ENCODE measurements at places on chromosomes 7 and 10.

DNA sequence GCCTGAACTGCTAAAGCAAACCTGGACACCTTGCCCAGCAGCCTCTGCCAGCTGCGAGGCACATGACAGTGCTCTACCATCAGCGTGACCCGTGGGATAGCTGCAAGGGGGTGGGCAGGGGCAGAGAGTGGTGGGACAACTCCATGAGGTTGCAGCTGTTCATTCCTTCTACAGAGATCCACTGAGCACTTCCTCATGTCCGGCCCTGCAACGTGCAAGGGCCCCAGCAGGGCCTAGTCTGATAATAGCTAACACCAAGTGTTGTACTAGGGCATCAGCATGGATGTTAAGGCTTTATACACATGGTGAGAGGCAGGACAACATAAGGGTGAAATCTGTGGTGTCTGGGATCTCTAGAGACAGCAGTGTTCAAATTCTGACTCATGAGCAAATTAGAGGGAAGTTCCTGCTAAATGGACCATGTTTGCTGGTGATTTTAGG is 14.3 kb downstream of the NOD1 start:
- no peak for DNase-seq

DNA sequence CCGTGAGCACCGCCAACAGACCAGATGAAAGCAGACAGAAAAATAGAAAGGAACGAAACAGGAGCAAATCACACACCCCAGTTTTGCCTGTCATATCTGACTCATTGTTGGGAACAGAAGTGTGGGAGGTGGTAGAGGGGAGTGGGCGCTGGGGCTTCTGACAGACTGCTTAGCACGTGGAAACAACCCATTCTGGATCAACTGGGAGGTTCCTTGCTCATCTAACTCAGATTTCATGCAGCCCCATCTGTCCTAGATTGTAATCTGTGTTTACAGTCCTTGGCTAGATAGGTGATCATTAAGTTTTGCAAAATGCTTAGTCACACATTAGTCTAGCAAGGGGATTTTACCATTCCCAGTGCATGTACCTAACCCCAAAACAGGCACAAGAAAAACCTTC is 154.1 kb downstream of the NRP1 start:
- no peak for DNase-seq

GRCh38 chr10:69363666-69364065 is 53.1 kb downstream of the TACR2 start:
- DNase-seq, result no peak

GRCh38 chr7:12862146-12862545 is 174.7 kb downstream of the ARL4A start:
- DNase-seq, result no peak

DNA sequence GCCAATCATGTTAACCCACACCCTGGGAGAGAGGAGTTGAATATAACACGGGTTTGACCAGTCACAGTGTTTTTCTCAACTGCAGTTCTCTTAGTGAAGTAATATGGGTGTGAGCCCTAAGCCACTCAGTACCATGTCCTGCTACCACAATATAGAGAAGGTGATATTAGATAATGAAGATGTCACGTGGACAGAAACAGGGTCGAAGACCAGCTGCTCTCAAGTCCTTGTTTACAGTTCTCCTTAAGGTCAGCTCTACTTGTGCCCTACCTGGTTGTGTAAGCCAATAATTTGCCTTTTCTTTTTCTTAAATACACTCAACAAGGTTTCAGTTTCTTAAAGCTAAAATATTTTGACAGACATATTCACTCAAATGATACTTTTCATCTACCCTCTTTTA is 128.3 kb upstream of the POT1 start:
- DNase-seq, result no peak

DNA sequence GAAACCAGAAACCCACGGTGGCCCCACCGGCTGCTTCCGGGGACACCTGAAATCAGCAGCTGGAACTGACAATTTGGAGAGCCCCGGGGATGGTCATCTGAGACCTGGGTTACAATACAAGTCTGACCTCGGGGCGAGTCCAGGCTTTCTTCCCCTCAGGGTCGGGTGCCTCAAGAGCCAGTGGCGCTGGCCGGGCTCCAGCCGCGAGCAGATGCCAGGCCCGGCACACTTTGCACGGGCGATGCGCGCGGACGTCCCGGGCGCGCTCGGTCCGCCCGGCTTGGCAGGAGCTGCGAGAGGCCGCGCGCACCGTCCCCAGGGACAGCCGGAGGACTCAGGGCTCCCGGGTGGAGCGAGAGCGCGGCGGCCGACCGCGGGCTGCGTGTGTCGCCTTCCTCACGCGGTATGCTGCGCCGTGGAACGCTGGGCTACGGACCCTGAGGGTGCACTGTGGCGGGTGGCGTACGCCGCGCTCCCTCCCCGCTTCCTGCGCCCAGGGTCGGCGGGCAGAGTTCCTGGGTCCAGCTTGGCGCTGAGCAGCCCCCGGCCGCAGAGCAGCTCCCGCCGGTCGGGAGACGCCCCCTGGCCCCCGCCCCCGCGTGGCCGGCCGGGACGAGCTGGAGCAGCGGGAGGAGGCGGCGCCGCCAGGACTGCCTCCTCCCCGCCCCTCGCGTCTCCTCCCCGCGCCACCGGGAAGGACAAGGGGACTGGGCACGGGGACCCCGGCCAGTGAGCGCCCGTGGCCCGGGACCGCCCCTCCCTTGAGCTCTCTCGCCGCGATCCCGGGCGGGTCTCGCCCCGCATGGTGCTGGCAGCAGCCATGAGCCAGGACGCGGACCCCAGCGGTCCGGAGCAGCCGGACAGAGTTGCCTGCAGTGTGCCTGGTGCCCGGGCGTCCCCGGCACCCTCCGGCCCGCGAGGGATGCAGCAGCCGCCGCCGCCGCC is at the start of gene RBM20:
TSS of gene RBM20 (plus strand) at position 684 of the 945 bp plus-strand sequence. CDS start at position 803, 119 bp downstream.
- no peak for DNase-seq

GRCh38 chr10:109218207-109218606 is 705.1 kb downstream of the XPNPEP1 start:
- DNase-seq, result no peak

DNA sequence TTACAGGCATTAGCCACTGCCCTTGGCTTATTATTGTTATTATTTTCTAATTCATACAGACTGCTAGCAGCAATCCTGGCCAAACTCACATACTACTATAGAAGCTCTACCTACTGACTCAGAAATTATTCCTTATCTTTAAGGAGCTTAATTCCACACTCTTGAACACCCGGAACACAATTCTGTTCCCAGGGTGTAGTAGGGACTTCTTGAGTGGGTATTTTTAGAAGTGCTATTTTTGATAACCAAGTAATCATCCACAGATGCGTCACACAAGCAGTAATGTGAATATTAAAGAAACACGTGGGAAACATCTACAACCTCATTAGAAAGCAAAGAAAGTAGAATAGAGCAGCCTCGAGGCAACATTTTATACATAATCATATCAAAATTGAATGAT is 149.2 kb downstream of the PTEN start:
- DNase-seq, result no peak

- no peak for DNase-seq
These were observed 22.6 kb upstream of the MTURN start for GRCh38 chr7:30112103-30112713.

GRCh38 chr7:75694638-75695399 is 43.9 kb downstream of the HIP1 start:
- no peak for DNase-seq

DNA sequence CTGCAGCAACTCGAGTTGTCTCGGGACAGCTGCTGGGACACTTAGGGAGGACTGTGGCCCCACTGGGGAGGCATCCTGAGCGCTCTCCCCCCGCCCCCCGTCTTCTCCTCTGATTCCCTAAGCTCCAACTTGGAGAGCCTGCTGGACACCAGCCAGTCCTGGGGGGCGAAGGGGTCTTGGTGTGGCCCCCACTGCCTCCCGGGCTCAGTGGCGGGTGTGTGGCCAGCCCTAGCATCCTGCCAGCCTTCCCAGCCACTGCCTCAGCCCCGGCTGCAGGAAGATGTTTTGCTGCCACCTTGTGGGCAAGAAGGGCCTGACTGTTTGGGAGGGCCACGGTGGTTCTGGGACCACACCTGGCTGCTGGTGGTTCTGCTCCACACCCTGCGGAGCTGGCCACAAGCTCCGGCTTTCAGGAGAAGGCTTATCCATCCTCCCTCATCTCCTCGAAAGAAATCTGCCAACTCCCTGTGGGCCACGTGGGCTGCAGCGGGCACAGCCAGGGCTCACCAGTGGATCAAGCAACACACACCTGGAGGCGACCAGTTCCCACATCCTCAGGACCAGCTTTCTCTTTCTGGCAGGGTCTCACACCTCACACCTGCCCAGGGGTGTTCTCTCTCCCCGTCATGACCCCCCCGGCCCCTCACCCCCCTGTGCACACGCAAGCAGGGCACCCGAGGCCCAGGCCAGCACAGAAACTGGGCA is 24.8 kb downstream of the AGAP3 start:
- peak; percentile 76 for DNase-seq

DNA sequence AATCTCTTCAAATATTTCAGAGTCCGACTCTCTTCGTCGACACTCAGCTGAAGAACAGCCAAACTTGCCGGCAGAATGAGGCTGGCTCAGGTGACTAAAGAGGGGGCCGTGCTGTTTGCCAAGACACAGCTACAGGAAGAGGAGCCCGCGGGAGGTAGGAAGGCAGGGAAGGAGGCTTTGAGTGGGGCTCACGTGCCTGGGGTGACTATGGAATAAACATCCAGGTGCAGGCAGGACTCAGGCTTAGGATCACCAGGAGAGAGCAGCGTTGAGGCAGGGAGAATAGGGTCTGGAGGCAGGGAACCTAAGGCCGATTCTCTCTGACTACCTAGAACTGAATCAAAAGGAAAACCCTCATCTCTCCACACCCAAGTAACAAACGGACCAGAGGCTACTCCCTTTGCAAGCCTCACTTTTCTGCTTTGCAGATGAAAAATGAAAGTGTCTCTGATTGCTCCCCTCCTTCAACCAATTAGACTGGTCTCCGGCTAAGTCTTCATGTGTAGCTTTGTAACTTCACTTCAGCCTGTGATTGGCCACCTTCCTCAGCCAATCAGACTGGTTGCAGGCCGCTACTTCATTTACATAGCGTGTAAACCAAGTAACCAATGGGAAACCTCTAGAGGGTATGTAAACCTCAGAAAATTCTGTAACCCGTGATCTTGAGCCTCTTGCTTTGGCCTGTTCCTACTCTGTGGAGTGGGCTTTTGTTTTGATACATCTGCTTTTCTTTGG is 19.7 kb upstream of the BNIP3 start:
- no peak for DNase-seq

GRCh38 chr10:60139290-60139689 is 232.9 kb upstream of the CCDC6 start:
- no peak for DNase-seq

GRCh38 chr10:36721871-36722270 is 403.5 kb upstream of the ANKRD30A start:
- DNase-seq, result no peak

- no peak for DNase-seq
These were observed 22.3 kb downstream of the CACUL1 start for GRCh38 chr10:118732245-118733165.

DNA sequence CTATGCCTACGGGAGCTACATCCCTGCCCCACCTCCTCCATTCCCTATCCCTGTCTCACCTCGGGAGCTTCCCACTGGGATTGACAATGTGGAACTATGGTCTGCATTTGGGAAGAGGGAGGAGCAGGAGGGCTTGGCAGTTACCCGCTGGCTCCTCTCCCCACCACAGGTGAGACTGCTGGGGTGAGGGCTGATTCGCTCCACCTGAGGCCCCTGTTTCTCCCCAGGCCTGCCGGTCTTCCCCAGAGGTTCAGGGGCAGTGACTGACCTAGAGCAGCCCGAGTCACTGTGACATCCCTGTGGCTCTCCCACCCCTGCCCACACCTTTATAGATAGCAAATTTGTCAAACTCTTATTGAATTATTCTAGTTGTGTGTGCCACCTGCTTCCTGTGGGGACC is 252.6 kb downstream of the GLRX3 start:
- DNase-seq, result no peak

GRCh38 chr7:112084520-112084971 is 121.7 kb downstream of the DOCK4 start:
- no peak for DNase-seq

DNA sequence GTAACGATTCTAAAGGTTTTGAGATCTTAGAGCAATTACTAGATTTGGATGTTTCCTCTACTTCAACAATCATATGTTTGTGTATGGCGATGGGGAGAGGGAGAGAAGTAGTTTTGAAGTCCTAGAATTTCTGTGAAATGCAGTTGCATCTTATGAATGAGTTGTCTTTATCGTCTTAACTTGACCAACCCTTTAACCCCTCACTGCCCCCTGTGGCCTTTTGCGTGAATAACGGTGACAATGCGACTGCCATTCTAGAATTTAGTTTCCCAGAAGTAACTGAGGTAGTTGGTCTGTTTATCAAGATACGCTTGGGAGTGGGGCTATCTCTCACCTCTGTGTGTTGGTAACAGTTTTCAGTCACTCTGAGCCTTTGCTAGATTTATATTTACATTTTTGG is 204.6 kb downstream of the HDAC9 start:
- DNase-seq, result peak; percentile 21

- DNase-seq, result peak; percentile 11
These were observed 4.0 kb downstream of the CDCA7L start for GRCh38 chr7:21941611-21942141.

GRCh38 chr10:6033954-6034353 is 28.2 kb downstream of the IL2RA start:
- DNase-seq, result no peak

- DNase-seq, result no peak
These were observed 5.7 kb downstream of the PLCE1 start for GRCh38 chr10:93999401-93999851.

- DNase-seq, result no peak
These were observed 26.6 kb downstream of the TBXAS1 start for GRCh38 chr7:139855498-139856270.

- no peak for DNase-seq
These were observed 13.6 kb downstream of the CPA1 start for GRCh38 chr7:130393841-130394411.

- DNase-seq, result no peak
These were observed 201.1 kb upstream of the PLXNA4 start for GRCh38 chr7:132777414-132777813.

- DNase-seq, result peak; percentile 89
These were observed 32.1 kb downstream of the PFKP start for GRCh38 chr10:3099291-3100092.

- no peak for DNase-seq
These were observed 115.5 kb upstream of the DKK1 start for GRCh38 chr10:52198540-52198939.

GRCh38 chr10:121594623-121595350 is 3.5 kb downstream of the FGFR2 start:
- DNase-seq, result no peak

- DNase-seq, result peak; percentile 69
These were observed 124.4 kb upstream of the TCERG1L start for GRCh38 chr10:131435760-131436457.

GRCh38 chr7:133629701-133630100 is 376.8 kb downstream of the EXOC4 start:
- DNase-seq, result no peak

- no peak for DNase-seq
These were observed 74.4 kb downstream of the NHLRC2 start for GRCh38 chr10:113928830-113929229.
